ENCODE measurements at places on chromosomes 2 and 18.

- no peak for DNase-seq
Measured at GRCh38 chr2:197846128-197846527, 41.7 kb downstream of the PLCL1 start.

GRCh38 chr2:123771928-123772632 lies 253.0 kb upstream of the CNTNAP5 start:
- no peak for DNase-seq

GRCh38 chr2:128159437-128159836 lies 68.4 kb downstream of the UGGT1 start:
- no peak for DNase-seq

GRCh38 chr2:100367163-100367562 lies 44.9 kb upstream of the LONRF2 start:
- no peak for DNase-seq

GRCh38 chr2:66915237-66915636 lies 480.3 kb downstream of the MEIS1 start:
- DNase-seq = no peak

GRCh38 chr2:117770730-117771129 lies 43.8 kb upstream of the DDX18 start:
- DNase-seq = no peak

GRCh38 chr2:240765007-240765406 lies 55.0 kb downstream of the KIF1A start:
- no peak for DNase-seq

DNA sequence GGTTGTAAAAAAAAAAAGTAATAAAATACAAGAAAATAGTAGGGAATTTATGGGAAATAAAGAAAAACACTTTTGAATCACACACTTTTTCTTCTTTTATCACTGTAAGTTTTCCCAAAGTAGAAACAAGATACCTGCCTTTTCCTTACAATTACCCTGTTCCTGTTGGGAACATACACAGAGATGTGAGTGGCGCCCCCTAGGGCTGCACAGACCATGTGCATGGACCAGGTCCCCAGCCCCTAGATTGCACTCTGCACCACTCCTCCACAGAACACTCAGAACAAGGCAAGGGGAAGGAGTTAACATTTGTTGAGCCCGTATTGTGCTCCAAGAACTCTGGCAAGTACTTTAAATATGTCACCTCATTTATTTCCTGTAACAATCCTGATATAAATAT lies 118.7 kb upstream of the NRP2 start:
- DNase-seq = peak; percentile 54

GRCh38 chr2:227942021-227942420 lies 70.6 kb downstream of the DAW1 start:
- no peak for DNase-seq

- no peak for DNase-seq
Measured at GRCh38 chr2:141316606-141317005, 814.2 kb downstream of the LRP1B start.

- no peak for DNase-seq
Measured at GRCh38 chr2:17680119-17680518, 73.5 kb downstream of the SMC6 start.

DNA sequence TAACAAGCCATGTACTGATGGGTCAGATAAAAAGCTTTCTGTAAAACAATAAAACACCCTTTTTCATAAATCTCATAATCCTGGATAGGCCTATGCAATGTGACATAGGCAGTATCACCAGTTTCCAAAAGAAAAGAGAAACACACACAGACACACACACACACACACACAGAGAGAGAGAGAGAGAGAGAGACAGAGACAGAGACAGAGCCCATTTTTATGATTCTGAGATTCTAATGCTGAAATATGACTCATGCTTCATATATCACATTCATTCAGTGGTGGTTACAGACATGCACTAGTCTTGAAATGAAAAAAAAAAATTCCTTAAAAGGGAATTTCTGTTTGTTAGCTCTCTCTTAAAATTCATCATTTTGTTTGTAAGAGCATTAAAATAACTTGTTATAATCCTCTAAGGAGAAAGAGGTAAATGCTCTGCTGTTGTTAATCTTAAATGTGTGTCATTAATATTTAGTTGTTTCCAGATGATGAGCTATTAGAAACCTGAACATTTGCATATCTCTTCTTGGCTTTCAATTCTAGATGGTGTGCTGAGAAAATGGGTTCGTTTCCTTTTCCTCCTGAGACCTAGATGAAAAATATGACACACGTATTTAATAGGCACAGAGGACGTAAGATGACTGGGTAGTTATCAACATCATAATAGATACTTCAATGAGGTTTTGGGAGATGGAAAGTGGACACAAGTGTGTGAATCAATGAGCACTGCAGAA lies 1598.7 kb upstream of the ACVR2A start:
- DNase-seq = no peak

- no peak for DNase-seq
Measured at GRCh38 chr2:1744151-1744445, 217 bp downstream of the PXDN start.

DNA sequence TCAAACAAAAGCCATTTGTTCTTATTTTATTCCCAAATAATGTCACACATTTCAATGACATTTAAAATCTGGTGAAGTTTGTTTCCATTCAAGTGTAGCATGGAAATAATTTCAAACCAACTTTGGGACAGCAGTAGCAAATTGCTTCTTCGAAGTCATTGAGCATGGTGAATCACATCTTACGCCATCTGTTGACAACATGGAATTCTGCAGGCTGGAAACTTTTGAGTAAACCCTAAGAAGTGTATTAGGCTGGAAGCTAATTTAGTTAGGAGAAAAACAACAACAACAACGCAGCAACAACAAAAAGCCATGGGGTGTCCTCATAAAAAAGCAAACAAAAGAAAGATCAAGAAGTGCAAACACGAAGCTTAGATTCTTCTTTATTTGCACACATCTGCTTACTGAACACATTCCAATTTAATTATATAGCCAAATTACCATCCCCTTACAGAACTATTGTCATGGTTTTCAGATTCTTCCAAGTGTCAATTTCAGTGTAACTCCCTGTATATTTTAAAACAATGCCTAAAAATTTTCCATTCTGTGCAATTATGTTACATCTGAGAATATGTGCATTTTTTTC lies 659.0 kb upstream of the CDH7 start:
- DNase-seq = peak; percentile 27

- no peak for DNase-seq
Measured at GRCh38 chr18:33573193-33573592, 4.8 kb upstream of the ASXL3 start.

DNA sequence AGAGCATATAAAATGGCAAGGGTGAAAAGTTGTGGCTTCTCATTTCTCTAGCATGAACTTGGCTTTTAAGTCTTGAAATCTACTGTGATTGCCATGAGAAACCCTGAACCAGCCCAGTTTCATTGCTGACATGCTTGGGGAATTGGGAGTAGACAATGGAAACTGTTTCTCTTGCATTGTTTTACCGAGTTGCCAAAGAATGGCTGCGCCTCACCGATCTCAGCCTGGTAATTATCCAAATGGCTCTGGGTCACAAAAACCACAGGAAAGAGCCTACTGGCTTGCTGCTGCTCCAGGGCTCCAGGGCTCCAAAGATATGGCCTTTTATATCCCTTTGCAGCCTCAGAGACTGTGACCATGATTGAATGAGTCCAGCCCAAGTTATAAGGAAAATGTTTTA lies 310.4 kb upstream of the NT5C1B start:
- DNase-seq = no peak

GRCh38 chr2:31440764-31441163 lies 26.2 kb upstream of the XDH start:
- DNase-seq = no peak

DNA sequence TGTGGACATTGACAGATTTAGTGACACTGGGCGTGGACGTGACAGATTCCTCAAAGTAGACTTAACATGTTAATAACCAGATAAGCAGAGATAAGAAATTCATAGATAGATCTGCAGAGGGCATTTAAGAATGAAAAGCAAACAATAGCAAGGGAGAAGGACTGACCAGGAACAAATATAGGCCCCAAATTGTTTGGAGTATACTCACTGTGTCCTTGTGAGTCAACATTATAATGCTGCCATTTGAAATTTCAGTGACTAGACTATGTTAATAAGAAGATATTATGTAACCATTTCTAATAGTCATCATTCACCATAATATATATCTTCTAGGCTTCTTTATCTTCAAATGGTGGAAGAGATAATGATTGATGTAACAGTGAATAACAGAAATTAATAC lies 78.1 kb upstream of the SLC38A11 start:
- DNase-seq = no peak

All from iPS DF 6.9 (cell line).